ENCODE measurements at places on chromosomes 2 and 18.

GRCh38 chr18:45480219-45481015, 134.9 kb upstream of the SLC14A2 start:
- no peak overlapping the region for H3K27ac ChIP-seq
- no peak overlapping the region for H3K4me3 ChIP-seq
- H3K27me3 ChIP-seq = peaks cover 4% of the 10 kb centered on the region
- H3K4me1 ChIP-seq = no peaks in the 10 kb centered on the region
- H3K36me3 ChIP-seq = no peaks in the 10 kb centered on the region
- DNase-seq = no peak

DNA sequence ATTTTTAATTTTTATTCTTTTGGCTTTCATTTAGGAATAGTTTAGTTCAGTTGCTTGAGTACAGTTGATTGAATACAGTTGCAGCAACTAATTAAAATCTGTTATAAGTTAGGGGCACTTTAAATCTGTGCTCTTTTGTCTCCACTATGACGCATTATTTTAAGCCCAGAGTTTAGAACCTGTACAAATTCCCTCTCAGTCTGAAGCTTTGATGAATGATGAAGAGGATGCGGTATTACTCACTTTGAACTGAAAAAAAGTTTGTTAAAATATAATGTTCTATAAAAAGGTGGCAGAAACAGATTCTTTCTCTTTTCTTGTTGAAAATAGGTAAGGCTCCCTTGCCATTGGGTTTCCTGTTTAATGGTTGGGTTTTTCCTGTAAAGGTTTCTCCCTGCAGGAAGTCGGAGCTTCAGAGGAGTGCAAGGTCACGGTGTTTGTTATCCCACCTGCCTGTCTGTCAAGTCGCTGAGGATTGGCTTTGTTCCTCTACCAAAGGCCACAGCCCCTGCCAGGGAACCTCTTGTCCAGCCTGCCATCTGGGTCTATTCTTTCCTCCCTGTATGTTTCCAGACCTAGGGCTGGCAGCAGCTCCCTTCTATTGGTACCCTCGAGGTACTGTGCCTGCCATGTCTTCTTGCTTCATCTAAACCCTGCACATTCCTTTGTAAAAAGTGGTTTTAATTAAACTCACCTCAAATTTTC, 43.8 kb upstream of the FN1 start:
- H3K4me1 ChIP-seq = no peaks in the 10 kb centered on the region
- H3K27me3 ChIP-seq = no peaks in the 10 kb centered on the region
- no peak for DNase-seq
- no peaks in the 10 kb centered on the region for H3K36me3 ChIP-seq

GRCh38 chr18:29154196-29154757, 977.3 kb upstream of the CDH2 start:
- H3K4me1 ChIP-seq = no peaks in the 10 kb centered on the region
- no peaks in the 10 kb centered on the region for H3K27me3 ChIP-seq
- H3K4me3 ChIP-seq = no peak overlapping the region
- DNase-seq = no peak
- H3K27ac ChIP-seq = no peak overlapping the region
- H3K36me3 ChIP-seq = no peaks in the 10 kb centered on the region

GRCh38 chr2:88999365-88999764, 307.9 kb downstream of the RPIA start:
- no peak for DNase-seq
- no peak overlapping the region for H3K27ac ChIP-seq
- no peaks in the 10 kb centered on the region for H3K36me3 ChIP-seq
- H3K27me3 ChIP-seq = no peaks in the 10 kb centered on the region
- no peaks in the 10 kb centered on the region for H3K4me1 ChIP-seq

DNA sequence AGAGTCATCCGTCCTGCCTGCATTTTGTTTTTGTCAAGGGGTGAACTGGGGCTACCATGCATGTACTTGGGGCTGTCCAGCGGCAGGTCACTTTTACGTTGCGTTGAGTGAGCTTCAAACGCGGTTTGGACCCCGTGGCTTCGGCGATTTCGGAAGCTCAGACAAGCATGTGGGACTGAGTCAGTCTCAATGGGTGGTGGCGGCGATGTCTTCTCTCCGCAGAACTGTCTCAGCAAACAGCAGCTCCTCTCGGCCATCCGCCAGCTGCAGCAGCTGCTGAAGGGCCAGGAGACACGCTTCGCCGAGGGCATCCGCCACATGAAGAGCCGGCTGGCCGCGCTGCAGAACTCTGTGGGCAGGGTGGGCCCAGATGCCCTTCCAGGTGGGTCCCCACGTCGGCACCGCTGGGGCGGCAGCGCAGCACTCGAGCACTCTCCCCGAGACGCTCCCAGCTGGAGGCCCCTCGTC, 21.3 kb downstream of the FBLN7 start:
- H3K4me3 ChIP-seq = peak overlapping the region; percentile 29
- peaks cover 29% of the 10 kb centered on the region for H3K4me1 ChIP-seq
- no peaks in the 10 kb centered on the region for H3K27me3 ChIP-seq
- H3K27ac ChIP-seq = peak overlapping the region; percentile 41

GRCh38 chr2:96533292-96534073, 3.1 kb upstream of the ARID5A start:
- H3K4me3 ChIP-seq = no peak overlapping the region
- no peak for DNase-seq
- no peaks in the 10 kb centered on the region for H3K36me3 ChIP-seq
- peaks cover 26% of the 10 kb centered on the region for H3K4me1 ChIP-seq
- no peak overlapping the region for H3K27ac ChIP-seq

DNA sequence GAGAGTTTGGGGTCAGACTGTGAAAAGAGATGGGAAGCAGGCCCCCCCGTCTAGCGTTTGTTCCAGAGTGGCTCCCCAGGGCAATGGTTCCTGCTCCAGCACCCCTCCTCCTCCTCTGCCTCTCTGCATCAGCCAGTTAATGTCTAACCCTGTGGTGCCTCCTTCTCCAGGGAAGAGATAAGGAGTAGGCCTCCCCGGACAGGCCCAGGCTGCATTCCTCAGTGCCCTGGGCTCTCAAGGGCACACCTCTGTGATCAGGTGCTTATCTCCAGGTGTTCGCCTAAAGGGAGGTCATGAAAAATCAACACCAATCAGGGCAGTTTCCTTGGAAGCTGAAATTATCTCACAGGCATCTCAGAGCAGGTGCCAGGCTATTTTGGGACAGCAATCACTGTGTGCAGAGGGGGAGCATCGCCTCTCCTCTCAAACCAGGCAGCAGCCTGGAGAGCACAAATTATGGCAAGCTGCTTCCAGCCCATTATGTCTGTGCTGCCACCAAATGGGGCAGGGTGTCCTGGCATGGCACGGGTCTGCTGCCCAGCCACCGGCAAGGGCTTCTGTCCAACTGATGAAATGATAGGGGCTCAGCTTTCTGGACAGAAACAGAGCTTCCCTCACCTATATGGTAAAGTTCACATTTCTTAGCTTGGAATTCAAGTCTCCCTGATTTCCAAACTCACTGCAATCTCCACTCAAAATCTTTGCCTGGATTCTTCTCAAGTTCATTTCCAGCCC, 255.8 kb upstream of the SLC14A2 start:
- H3K27ac ChIP-seq = no peak overlapping the region
- no peak for DNase-seq
- no peaks in the 10 kb centered on the region for H3K27me3 ChIP-seq
- H3K4me3 ChIP-seq = no peak overlapping the region

DNA sequence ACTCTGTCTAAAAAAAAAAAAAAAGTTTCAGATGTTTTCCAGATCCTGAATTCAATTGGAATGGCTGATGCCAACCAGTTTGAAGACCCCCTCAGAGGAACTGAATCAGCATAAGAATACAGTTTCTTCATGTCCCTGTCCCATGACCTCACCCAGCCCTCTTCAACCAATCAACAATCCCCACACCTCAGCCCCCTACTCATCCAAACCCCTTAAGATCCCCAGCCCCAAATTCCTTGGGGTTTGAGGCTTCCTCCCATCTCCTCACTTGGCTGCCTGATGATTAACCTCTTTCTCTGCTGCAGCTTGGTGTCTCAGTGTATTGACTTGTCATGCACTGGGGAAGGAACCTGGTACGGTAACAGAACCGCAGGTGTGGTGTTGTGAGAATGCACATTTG, 97.6 kb upstream of the CABLES1 start:
- no peaks in the 10 kb centered on the region for H3K27me3 ChIP-seq
- H3K4me1 ChIP-seq = no peaks in the 10 kb centered on the region
- H3K36me3 ChIP-seq = no peaks in the 10 kb centered on the region
- H3K4me3 ChIP-seq = no peak overlapping the region
- no peak for DNase-seq
- no peak overlapping the region for H3K27ac ChIP-seq

GRCh38 chr2:20334605-20335203, 15.9 kb downstream of the PUM2 start:
- H3K27me3 ChIP-seq = no peaks in the 10 kb centered on the region
- no peak overlapping the region for H3K4me3 ChIP-seq
- DNase-seq = no peak

- no peak for DNase-seq
- no peak overlapping the region for H3K4me3 ChIP-seq
- H3K27ac ChIP-seq = no peak overlapping the region
Observed at GRCh38 chr2:226898121-226898520, 62.3 kb downstream of the RHBDD1 start.

- no peaks in the 10 kb centered on the region for H3K36me3 ChIP-seq
- no peak for DNase-seq
- H3K4me3 ChIP-seq = no peak overlapping the region
Observed at GRCh38 chr2:228838819-228839218, 432.3 kb downstream of the PID1 start.

DNA sequence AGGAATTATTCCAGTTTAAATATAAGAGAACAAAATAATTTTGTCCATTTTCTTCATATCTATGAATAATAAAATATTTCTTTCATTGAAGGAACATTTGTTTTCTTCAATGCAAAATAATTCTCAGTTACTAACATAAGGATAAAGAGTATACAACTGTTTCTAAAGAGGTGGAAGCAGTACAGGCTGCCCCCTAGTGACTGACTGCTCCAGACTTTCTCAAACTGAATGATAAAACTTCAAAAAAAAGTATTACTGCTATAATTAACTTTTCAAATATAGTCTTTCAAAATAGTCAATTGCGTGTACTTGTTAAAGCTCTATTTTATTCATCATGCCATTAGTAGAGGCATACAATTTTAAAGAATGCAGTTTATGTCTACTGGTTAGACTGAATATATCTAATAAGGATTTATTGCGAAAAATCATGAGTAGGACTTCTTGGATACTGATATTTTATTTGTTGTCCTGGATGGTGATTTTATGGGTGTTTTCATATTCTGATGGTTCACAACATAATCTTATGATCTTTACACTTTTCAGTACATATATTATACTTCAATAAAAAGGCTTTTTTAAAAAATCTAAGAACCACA, 100.1 kb downstream of the WDPCP start:
- no peak overlapping the region for H3K4me3 ChIP-seq
- H3K27me3 ChIP-seq = no peaks in the 10 kb centered on the region
- no peak overlapping the region for H3K27ac ChIP-seq
- no peaks in the 10 kb centered on the region for H3K36me3 ChIP-seq
- no peak for DNase-seq

DNA sequence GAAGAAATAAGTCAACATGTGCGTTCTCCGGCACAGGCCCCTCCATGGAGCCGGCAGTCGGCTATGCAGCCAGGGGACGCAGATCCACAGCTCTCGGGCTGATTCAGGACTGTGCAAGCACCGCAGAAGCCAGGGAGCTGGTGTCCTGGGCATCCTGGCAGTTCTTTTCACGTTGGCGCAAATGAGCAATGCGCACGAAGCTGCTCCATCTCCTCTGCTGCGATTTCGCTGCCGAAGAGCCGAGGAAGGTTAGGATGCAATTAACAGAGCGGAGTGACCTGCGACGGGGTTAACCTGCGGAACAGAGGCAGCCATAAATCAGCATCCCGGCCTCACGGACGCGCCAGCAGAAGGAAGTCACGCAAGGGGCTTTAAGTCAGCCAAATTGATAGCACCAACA, 107.1 kb upstream of the POU3F3 start:
- H3K27ac ChIP-seq = no peak overlapping the region
- H3K36me3 ChIP-seq = no peaks in the 10 kb centered on the region
- DNase-seq = no peak
- no peaks in the 10 kb centered on the region for H3K27me3 ChIP-seq
- no peak overlapping the region for H3K4me3 ChIP-seq

GRCh38 chr18:76952747-76953146, 130.4 kb downstream of the ZNF236 start:
- no peak overlapping the region for H3K27ac ChIP-seq
- no peaks in the 10 kb centered on the region for H3K27me3 ChIP-seq
- peaks cover 49% of the 10 kb centered on the region for H3K36me3 ChIP-seq
- no peaks in the 10 kb centered on the region for H3K4me1 ChIP-seq
- DNase-seq = no peak
